ENCODE measurements at places on chromosomes 16 and 17.
A peak's percentile ranks its signal among the peaks of the same experiment; 100 is the strongest.

GRCh38 chr16:80525420-80525819 is 15.4 kb upstream of the DYNLRB2 start:
- no peaks in the 10 kb centered on the region for H3K36me3 ChIP-seq
- no peak overlapping the region for H3K27ac ChIP-seq
- no peaks in the 10 kb centered on the region for H3K4me1 ChIP-seq

DNA sequence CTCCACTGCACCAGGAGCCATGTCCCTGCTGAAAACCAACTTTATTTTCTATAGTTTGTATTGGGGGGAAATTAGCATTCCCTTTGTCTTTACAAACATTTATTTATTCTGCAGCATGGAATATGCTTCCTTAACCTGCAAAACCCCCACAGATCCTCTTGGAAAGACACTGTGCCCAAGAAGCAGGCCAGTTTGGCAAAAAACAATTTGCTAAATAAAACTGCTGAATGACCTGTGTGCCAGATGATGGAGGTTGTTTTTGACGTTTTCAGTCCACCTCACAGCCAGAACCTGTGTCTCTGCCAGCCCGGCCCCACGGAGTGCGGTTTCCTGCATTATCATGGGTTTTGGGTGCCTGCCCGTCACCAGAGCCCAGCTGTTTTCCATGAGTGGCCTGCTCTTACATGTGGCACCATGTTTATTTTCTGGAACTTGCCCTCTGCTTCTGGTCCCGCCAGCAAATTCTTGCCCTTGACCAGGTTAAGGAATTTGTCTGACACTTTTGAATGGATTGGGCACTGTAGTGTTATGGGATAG is 26.4 kb downstream of the ORC6 start:
- H3K36me3 ChIP-seq = no peaks in the 10 kb centered on the region
- H3K27me3 ChIP-seq = no peaks in the 10 kb centered on the region
- H3K27ac ChIP-seq = no peak overlapping the region
- DNase-seq = no peak
- H3K4me3 ChIP-seq = no peak overlapping the region
- H3K4me1 ChIP-seq = no peaks in the 10 kb centered on the region

- H3K4me1 ChIP-seq = peaks cover 25% of the 10 kb centered on the region
- H3K36me3 ChIP-seq = no peaks in the 10 kb centered on the region
- H3K27me3 ChIP-seq = peaks cover 9% of the 10 kb centered on the region
- DNase-seq = no peak
These were observed at the start of gene NOL3 for GRCh38 chr16:67170168-67170948. NOL3 (plus strand) TSS chr16:67170538.

DNA sequence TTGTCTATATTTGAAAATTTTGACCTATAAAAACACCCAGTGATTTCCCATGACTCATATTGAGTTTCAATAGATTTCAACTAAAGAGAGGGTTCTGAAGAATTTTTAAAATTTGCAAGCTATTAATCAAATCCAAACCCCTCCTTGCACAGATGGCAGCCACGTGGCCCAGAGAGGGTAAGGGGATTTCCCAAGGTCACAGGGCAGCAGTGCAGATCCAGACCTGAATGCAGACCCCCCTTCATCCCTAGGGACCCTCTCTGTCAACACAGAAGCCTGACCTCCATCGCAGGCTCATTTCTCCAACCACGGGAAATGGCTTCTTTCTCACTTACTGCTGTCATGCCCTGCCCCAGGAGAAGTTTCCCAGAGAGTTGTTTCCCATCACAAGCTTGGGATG is 24.7 kb upstream of the CES5A start:
- no peak overlapping the region for H3K27ac ChIP-seq
- H3K36me3 ChIP-seq = no peaks in the 10 kb centered on the region
- H3K27me3 ChIP-seq = no peaks in the 10 kb centered on the region
- no peak overlapping the region for H3K4me3 ChIP-seq

DNA sequence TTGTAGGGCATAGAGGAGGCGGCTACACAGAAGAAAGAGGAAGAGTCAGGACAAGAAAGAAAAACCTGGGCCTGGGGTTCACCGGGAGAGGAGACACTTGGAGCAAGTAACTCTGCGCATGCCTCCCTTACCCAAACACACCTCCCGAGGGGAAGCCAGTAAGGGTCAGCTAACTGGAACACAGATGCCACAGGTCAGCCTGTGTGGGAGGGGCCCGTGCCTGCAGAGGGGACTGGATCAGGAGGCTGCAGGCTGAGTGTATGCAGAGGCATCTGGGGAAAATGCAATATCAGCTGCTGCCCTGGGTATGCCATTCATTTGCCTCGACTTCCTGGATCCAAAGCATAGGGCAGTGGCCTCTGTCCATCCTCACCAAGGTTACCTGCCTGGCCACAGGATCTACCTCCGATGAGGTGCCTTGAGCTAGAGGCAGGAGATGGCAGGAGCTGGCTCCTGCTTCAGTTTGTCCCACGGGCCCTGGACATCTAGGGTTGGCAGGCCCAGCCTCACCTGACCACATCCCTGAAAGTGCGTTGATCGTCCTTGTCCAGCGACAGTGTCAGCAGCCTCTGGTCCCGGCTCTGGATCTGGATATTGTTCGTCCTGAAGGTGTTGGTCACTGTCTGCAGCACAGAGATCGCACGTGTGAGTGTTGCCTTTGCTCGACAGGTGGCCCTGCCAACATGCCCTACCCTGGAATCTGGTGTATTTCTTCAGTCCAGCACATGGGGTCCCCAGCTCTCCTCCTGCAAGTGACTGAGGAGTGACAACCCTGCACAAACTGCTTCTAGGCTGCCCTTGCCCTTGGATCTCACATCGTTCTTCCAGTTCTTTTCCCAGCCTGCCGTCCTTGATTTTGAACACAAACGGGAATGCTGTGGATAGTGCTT is 4.6 kb upstream of the MFSD6L start:
- H3K27me3 ChIP-seq = no peaks in the 10 kb centered on the region
- H3K4me1 ChIP-seq = no peaks in the 10 kb centered on the region
- H3K4me3 ChIP-seq = no peak overlapping the region
- no peaks in the 10 kb centered on the region for H3K36me3 ChIP-seq
- H3K27ac ChIP-seq = no peak overlapping the region

GRCh38 chr16:69942099-69942491 is 9.0 kb upstream of the CLEC18A start:
- H3K27me3 ChIP-seq = no peaks in the 10 kb centered on the region
- no peaks in the 10 kb centered on the region for H3K4me1 ChIP-seq
- no peak overlapping the region for H3K4me3 ChIP-seq
- no peak for DNase-seq
- H3K27ac ChIP-seq = no peak overlapping the region

DNA sequence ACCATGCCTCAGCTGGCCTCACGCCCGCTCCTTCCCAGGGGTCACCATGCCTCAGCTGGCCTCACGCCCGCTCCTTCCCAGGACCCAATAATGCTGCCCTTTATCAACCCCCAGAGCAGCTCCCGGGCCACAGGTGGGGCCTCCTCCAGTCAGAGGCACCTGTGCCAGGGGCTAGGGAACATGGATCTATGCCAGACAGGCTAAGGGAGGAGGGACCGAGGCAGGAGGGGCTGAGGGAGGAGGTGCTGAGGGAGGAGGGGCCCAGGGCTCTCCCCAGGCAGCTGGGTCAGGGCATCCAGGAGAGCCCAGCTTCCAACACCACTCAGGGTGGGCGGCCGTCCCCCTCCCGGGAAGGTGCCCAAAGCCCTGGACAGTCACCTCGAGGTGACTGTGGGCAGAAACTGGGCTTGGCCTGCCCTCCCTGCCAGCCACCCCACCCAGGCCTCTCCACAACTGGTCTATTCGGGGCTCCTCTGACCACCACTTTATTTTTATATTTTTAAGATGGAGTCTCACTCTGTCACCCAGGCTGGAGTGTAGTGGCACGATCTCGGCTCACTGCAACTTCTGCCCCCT is 19.4 kb downstream of the UTS2R start:
- H3K27ac ChIP-seq = no peak overlapping the region
- H3K36me3 ChIP-seq = no peaks in the 10 kb centered on the region
- DNase-seq = no peak
- peaks cover 5% of the 10 kb centered on the region for H3K4me1 ChIP-seq

GRCh38 chr17:4747847-4748246 is 8.1 kb upstream of the CXCL16 start:
- no peaks in the 10 kb centered on the region for H3K36me3 ChIP-seq
- H3K27me3 ChIP-seq = no peaks in the 10 kb centered on the region
- peak; percentile 48 for DNase-seq
- H3K4me3 ChIP-seq = no peak overlapping the region
- H3K4me1 ChIP-seq = peaks cover 7% of the 10 kb centered on the region
- no peak overlapping the region for H3K27ac ChIP-seq

DNA sequence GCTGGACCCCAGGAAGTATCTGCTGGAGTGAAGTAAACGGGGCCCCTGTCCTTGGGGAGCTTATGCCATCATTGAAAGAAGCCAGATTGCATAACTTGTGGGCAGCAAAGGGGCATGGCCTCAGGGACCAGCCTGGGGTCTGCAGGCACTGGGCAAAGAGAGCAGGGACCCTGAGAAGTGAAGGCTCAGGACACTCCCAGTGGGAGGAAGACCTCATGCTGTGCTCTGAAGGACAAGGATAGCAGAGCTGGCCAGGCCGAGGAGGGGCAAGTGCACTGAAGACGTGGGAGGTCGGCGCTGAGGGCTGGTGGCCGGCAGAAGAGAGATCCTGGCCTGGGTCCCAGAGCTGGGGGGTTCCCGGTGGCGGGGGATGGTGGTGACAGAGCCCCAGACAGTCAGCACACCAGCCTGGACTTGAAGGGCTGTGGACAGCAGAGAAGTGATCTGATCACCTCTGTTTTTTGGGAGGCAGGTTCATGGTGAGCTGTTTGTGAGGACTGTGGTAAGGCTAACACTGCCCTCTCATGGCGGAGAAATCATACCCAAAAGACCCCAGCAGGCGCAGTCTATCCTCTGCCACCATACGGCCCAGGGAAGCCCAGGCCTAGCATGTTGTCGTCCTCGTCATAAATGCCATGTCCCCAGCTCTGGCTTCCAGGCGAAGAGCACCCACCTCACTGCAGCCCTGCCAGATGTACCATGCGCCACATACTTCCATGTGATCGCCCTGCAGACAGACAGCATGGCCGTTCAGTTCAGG is 7.1 kb upstream of the CNP start:
- H3K4me1 ChIP-seq = no peaks in the 10 kb centered on the region
- H3K4me3 ChIP-seq = no peak overlapping the region
- no peak overlapping the region for H3K27ac ChIP-seq
- H3K27me3 ChIP-seq = no peaks in the 10 kb centered on the region
- no peak for DNase-seq
- H3K36me3 ChIP-seq = no peaks in the 10 kb centered on the region

- H3K36me3 ChIP-seq = no peaks in the 10 kb centered on the region
- H3K27me3 ChIP-seq = peaks cover 27% of the 10 kb centered on the region
- peak overlapping the region; percentile 73 for H3K4me3 ChIP-seq
- no peak overlapping the region for H3K27ac ChIP-seq
- H3K4me1 ChIP-seq = peaks cover 20% of the 10 kb centered on the region
These were observed 623 bp downstream of the CACNA1G start for GRCh38 chr17:50560931-50561745.

DNA sequence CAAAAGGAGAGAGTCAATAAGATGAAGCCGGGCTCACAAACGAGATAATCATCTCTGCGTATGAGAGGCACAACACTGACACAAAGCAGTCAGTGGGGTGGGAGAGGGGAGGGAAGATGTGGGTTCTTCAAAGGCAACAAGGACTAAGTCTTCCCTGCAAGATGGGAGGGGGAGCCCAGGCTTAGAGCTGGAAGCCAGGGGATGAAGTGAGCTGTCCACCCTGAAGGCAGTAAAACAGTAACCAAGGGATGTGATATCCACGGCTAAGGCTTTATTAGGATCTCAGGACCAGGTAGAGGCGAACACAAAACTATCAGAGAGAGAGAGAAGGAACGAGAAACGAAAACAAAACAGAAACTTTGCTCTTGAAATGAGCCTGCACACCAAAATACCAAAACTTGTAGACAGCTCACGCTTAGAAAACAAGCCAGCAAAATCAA is 115.9 kb downstream of the DYNLRB2 start:
- peak overlapping the region; percentile 68 for H3K27ac ChIP-seq
- H3K4me3 ChIP-seq = peak overlapping the region; percentile 56
- no peaks in the 10 kb centered on the region for H3K36me3 ChIP-seq
- H3K27me3 ChIP-seq = no peaks in the 10 kb centered on the region

All from naive thymus-derived CD4-positive, alpha-beta T cell (primary cell).